ENCODE measurements at places on chromosomes 6 and 20.

DNA sequence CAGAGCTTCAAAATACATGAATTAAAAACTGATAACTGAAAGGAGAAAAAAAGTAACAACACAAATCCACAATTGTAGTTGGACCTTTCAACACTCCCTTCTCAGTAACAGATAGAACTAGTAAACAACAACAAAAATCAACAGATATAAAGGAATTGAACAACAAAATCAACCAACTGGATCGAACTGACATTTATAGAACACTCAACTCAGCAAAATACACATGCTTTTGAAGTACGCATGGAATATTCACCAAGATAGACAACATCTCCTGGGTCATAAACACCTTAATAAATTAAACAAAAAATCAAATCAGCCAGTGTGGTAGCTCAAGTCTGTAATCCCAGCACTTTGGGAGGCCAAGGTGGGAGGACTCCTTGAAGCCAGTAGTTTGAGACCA lies 63.3 kb downstream of the ILRUN start:
- peaks cover 9% of the 10 kb centered on the region for H3K36me3 ChIP-seq
- peaks cover 23% of the 10 kb centered on the region for H3K4me1 ChIP-seq
- no peak overlapping the region for H3K27ac ChIP-seq
- H3K4me3 ChIP-seq: no peak overlapping the region
- DNase-seq: no peak

DNA sequence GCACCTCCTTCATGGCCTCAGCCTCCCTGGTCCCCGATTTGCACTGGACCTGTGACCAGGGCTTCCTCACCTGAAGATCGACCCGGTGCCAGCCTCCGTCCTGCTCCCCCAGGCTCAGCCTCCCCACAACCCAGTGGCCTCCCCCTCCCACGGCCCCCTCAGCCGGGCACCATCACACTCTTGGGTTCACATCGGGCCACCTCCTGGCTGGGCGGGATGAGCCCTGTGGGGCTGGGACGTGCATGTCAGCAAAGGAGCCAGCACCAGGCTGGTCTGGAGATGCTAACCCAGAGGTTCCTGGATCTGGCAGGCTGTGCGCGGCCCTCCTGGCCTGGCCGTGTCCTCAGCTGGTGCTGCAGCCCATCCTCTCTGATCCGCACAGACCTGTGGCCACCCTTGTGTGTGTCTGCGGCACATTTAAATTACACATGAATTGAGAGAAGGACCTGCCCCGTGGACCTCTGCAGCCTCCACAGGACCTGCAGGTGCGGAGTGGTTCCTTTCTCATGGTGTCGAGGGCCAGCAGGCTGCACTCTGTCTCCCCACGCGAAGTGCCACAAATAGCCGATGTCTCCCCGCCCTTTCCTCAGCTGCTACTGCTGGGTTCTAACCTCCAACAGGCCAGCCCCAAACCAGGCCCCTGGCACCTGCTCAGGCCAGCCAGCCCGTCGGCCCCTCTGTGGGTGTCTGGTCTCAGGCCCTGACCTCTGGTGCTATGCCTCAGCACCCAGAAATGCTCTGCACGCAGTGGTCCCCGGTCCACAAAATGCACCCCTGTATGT lies 237.5 kb downstream of the ERMARD start:
- no peak overlapping the region for H3K4me3 ChIP-seq
- no peak overlapping the region for H3K27ac ChIP-seq
- H3K27me3 ChIP-seq: peaks cover 6% of the 10 kb centered on the region
- H3K4me1 ChIP-seq: no peaks in the 10 kb centered on the region
- DNase-seq: peak; percentile 82
- H3K36me3 ChIP-seq: no peaks in the 10 kb centered on the region

GRCh38 chr20:20084296-20084752 lies 32.0 kb downstream of the CFAP61 start:
- H3K27me3 ChIP-seq: peaks cover 34% of the 10 kb centered on the region
- no peak overlapping the region for H3K4me3 ChIP-seq
- no peak overlapping the region for H3K27ac ChIP-seq

DNA sequence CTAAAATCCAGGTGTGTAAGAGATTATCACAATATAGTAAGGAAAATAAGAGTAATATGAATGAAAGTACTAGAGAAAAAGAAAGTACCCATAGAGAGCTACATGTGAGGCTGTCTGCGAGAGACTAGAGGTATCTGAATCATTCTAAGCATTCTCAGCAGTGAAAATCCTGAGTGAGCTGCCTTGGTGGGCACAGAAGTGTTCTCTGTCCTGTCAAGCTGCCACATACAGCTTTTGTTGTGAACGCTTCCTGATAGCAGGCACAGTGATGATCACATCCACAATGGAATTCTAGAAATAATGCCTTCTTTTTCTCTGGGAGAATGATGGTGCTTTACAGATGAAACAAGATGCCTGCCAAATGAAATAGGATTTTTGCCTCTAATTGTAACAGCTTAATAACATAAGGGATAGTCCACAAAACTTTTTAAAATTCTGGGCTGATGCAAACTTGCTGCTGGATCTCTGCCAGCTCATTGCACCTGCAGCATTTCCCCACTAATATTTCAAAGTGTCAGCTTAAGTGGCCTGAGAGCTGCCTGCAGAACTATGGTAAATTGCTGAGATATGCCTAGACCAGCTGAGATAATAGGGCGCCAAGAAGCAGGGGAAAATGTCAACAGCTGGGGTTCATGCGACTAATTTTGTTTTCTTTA lies 620.5 kb downstream of the DOK5 start:
- no peaks in the 10 kb centered on the region for H3K36me3 ChIP-seq
- no peak overlapping the region for H3K27ac ChIP-seq
- H3K4me1 ChIP-seq: no peaks in the 10 kb centered on the region
- no peak for DNase-seq
- no peaks in the 10 kb centered on the region for H3K27me3 ChIP-seq

GRCh38 chr6:116290799-116291198 lies 11.1 kb upstream of the TSPYL1 start:
- H3K4me1 ChIP-seq: no peaks in the 10 kb centered on the region
- no peak overlapping the region for H3K4me3 ChIP-seq
- no peaks in the 10 kb centered on the region for H3K36me3 ChIP-seq
- DNase-seq: no peak
